Activated CD4-positive, alpha-beta T cell treated with anti-CD3 and anti-CD28 coated beads, Interleukin-2, amount 50 U/mL, for 4 hours (primary cell): ENCODE measurements at places on chromosomes 1 and 21.

GRCh38 chr1:60575326-60575977, 501.9 kb upstream of the C1orf87 start:
- no peak for DNase-seq

GRCh38 chr1:37663426-37664000, 28.8 kb upstream of the CDCA8 start:
- DNase-seq, result no peak

GRCh38 chr1:116133696-116134475, 22.7 kb downstream of the MAB21L3 start:
- DNase-seq, result no peak

- no peak for DNase-seq
These were observed 42.0 kb upstream of the RGS2 start for GRCh38 chr1:192766876-192767275.
